ENCODE measurements at places on chromosomes 5 and 9. TPM values are rescaled to one million over a fixed set of nuclear protein-coding genes. Genes with fewer than 3 reads are reported as not detected.

The GNPDA1 gene
- total RNA-seq, result 76.3 TPM

The NUDT12 gene
- total RNA-seq, result 1.9 TPM

The WDR38 gene
- total RNA-seq, result not detected

The NEUROG1 gene
- not detected for total RNA-seq

The GRIN1 gene
- 0.33 TPM for total RNA-seq

The CDH18 gene
- total RNA-seq, result not detected

The CCL27 gene
- not detected for total RNA-seq

The DMRTA1 gene
- total RNA-seq, result 1.0 TPM

The ZNF483 gene
- 0.53 TPM for total RNA-seq

The GAS1 gene
- 0.10 TPM for total RNA-seq

The TNC gene
- 1.2 TPM for total RNA-seq

The NTNG2 gene
- total RNA-seq, result 3.6 TPM

The STX17 gene
- total RNA-seq, result 7.4 TPM

The C9orf78 gene
- 49.0 TPM for total RNA-seq

The CNTLN gene
- total RNA-seq, result 6.1 TPM

The FOXD4 gene
- total RNA-seq, result 0.37 TPM
